ENCODE measurements at places on chromosomes 7 and 10.

GRCh38 chr7:146659732-146660131, 543.1 kb downstream of the CNTNAP2 start:
- no peak for DNase-seq

- no peak for DNase-seq
These were observed 122.6 kb downstream of the MYL10 start for GRCh38 chr7:101506531-101506930.

DNA sequence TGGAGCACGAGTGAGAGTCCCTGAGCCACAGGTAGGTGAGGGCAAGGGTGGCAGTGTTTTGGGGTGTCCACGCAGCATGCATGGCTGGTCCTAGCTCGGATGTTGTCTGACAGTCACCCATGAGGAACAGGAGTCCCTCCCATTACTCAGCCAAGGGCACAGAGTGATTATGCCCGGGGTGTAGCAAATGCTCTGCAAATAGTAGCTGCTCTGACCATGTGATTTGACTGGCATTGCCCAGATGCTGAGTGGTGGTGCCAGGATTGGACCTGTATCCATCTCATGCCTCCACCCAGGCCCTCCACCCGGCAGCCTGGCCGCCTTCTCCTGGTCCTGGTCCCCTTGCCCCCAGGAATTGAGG, 150.8 kb downstream of the GRK5 start:
- no peak for DNase-seq

GRCh38 chr10:112779025-112779770, 170.8 kb upstream of the TCF7L2 start:
- DNase-seq: no peak

DNA sequence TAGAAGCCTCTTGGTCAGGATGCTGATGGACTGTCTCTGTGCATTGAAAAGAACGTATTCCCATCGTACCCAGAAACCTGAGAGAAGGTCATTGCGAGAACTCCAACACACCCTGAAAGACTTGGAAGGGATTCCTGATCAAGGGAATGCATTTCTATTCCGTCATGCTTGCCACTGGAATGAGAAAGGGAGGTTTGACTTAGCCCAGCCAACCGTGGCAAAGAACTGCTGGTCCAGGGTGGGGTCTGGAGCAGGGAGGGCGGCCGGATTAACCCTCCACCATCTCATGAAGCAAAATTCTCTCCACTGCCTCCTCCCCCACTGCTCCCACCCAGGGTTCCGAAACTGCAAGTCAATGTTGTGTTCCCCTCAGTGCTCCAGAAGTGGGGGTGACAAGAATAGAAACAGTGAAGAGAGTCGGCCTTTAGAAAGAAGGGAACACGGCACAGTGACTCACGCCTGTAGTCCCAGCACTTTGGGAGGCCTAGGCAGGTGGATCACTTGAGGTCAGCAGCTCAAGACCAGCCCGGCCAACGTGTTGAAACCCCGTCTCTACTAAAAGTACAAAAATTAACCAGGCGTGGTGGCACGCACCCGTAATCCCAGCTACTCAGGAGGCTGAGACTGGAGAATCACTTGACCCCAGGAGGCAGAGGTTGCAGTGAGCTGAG, 137.5 kb upstream of the MGMT start:
- DNase-seq: no peak

GRCh38 chr7:80478683-80479082, 33.2 kb downstream of the GNAT3 start:
- DNase-seq: no peak

DNA sequence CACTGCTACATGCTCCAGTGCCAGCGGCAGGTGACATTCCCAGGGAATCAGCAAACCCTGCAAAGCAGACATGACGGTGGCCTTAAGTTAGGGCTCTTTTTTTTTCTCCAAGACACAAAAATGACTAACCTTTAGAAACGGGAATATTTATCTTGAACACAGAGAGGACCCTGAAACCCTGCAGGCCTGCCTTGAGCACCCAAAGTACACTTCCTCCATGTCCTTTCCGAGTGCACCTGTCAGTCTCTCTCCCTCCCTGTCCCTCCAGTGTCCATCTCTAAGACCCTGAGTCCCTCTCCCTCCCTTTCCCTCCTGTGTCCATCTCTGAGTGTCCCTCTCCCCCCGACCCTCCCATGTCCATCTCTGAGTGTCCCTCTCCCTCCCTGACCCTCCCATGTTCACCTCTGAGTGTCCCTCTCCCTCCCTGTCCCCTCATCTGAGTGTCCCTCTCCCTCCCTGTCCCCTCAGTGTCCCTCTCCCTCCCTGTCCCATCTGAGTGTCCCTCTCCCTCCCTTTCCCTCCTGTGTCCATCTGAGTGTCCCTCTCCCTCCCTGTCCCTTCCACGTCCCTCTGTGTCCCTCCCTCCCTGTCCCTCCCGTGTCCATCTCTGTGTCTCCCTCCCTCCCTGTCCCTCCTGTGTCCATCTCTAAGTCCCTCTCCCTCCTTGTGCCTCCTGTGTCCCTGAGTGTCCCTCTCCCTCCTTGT, 51.2 kb upstream of the CAMK2B start:
- no peak for DNase-seq

GRCh38 chr10:95388539-95388938, 97.7 kb upstream of the PDLIM1 start:
- DNase-seq: no peak

GRCh38 chr10:99827936-99828335, 45.5 kb downstream of the ABCC2 start:
- DNase-seq: no peak

- no peak for DNase-seq
These were observed 50.1 kb downstream of the PTPRN2 start for GRCh38 chr7:158537516-158537882.

- no peak for DNase-seq
These were observed 159.3 kb downstream of the NRCAM start for GRCh38 chr7:108296911-108297310.

DNA sequence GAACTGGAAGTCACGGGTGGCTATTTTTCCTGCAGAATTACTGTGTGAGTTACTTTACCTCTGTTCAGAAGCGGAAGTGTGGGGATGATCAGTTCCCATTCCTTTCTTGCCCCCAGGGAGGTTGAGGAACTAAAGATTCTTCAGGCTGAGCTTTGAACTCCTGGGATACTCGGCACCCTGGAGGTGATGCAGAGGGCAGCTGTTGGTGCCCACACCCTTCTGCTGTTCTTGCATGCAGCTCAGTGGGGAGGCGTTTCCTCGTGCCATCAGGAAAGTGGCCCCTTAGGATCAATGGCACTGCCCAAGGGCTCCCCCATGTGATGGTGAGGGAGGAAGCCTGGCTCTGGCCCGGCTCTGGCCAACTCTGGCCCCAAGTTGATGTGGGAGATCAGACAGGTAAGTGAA, 44.7 kb upstream of the MXI1 start:
- DNase-seq: no peak

DNA sequence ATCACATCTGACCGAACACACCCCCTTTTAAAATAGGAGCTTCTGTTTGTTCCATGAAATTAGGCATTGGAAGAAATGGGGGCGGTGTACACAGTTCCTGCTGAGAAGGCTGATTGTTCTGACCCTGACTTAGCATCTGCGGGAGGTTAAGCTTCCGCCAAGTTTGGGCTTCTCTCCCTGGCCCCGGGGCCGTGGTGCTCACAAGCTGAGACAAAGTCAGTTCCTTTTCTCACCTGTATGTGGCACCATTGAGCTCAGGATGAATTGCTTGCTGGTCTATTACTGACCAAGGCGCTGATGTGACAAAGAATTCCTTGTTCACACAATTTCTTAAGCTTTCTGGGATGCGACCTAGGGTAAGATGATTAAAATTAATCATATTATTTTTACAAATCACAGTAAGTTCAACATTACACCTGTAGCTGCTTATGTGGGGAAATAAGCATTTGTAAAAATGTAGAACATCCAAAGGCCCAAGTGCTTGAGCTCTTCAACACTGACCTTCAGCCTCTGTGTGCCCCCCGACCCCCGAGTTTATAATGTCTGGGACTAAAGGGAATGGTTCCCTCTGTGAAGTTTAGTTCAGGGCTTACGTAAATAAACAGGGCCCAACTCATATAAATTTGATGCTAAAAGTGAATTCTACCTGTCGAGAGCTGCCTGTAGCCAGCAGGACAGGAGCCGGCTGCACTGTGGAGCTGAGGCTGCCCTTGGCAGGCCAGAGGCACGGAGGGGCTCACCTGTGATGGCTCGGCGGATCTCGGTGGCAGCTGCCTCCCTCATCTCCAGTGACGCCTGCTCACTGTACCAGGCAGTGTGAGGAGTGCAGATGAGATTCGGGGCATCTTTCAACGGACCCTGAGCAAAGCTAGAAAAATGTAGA, 50.8 kb downstream of the ZRANB1 start:
- no peak for DNase-seq

DNA sequence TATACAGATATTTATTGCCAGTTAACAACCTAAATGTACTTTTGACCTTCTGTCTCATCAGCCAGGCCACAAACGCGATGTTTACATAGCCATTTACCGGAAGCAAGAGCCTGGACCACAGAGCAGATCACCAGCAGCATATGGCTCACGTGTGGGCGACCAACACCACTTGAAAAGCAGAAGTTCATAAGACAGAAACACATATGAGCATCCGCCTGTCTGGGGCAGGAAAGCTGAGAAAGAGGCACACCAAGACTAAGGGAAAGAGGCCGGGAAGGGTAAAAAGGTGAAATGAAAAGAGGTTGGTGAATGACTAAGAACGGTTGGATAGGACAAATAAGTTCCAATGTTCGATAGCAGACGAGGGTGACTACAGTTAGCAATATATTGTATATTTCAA, 1.3 kb downstream of the ABCB1 start:
- DNase-seq: no peak

- no peak for DNase-seq
These were observed 9.3 kb downstream of the OLAH start for GRCh38 chr10:15053061-15053460.

DNA sequence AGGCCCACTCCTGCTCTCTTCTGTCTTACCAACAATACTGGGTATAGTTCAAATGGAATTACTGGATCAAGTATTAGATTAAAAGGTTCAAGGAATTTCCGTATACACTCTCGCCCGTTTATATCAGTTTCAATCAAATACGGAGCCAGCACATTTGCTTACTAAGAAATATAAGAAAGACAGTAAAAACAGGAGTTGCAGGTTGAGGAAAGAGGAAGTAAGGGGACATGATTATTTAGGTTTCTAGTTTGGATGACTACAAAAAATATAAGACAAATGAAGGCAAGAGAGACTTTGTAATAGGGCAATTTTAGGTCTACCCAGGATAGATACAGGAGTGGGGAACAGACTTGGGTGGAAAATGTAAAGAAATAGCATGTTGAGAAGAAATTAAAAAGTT, 109.9 kb upstream of the ABI1 start:
- DNase-seq: no peak

GRCh38 chr10:59563531-59563930, 146.1 kb downstream of the SLC16A9 start:
- no peak for DNase-seq

GRCh38 chr7:140639366-140640053, 1.1 kb downstream of the DENND2A start:
- DNase-seq: no peak

- DNase-seq: no peak
These were observed 110.8 kb downstream of the ZNF22 start for GRCh38 chr10:45111509-45111908.

- no peak for DNase-seq
These were observed 204.9 kb downstream of the DOCK4 start for GRCh38 chr7:112001091-112001826.

GRCh38 chr10:72081210-72081609, 7.1 kb downstream of the SPOCK2 start:
- no peak for DNase-seq

DNA sequence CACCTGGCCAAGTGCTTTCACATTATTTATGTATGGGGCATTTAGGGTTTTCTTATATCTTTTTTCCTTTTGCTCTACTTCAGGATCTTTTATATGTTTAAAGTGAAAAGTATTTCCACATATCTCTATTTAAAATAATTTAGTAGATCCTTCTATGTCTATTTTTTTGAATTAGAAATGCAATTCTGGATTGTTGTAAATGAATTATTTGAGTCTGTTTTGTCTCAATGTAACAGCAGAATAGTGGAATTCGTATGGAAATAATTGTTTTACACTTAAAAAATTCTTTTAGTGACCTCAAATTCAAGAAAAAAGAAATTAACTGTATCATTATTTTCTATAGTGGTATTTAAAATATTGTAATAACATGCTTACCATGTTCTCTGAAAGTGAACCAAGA, 126.5 kb upstream of the HDAC9 start:
- no peak for DNase-seq

DNA sequence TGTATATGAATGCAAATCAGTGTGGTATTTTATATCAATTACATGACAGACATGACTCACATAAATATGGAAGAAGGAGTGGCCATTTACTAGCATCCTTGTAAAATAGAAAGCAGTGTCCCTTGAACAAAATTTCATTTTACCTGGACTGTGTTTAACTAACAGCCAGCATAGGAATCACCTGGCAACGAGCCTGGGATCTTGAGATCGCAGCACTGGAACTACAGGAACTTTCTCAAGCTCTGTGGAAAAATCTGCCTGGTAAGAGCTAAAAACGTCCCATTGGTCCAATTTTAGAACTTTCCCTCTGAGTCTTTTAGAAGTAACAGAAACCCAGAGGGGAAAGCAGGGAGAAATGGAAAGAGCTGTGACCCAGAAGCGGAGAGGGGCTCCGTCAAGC, 68.9 kb upstream of the AMPH start:
- DNase-seq: no peak

GRCh38 chr7:23001610-23002009, 12.3 kb downstream of the HYCC1 start:
- DNase-seq: no peak

DNA sequence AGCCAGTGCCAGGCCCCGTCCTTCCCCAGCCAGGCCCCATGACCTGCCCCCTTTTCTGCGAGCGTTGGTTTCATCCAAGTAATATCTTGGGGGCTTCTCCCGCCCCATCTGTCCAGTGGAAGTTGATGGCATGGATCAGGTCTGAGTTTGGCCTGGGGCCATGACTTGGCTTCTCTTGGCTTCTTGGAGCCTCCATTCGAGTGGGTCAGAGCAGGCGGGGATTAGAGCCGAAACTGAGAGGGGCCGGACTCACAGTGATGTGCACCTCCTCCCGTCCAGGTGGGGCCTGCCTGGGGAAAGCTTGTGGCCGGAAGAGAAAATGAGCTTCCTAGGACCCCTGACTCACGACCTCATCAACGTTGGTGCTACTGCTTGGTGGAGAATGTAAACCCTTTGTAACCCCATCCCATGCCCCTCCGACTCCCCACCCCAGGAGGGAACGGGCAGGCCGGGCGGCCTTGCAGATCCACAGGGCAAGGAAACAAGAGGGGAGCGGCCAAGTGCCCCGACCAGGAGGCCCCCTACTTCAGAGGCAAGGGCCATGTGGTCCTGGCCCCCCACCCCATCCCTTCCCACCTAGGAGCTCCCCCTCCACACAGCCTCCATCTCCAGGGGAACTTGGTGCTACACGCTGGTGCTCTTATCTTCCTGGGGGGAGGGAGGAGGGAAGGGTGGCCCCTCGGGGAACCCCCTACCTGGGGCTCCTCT, 15.1 kb upstream of the LIMK1 start:
- no peak for DNase-seq

All from esophagus squamous epithelium (tissue), 5 donors.